CD4-positive, alpha-beta T cell treated with Interleukin-4 for 1 hour (primary cell): ENCODE measurements at places on chromosomes 7 and 10.

DNA sequence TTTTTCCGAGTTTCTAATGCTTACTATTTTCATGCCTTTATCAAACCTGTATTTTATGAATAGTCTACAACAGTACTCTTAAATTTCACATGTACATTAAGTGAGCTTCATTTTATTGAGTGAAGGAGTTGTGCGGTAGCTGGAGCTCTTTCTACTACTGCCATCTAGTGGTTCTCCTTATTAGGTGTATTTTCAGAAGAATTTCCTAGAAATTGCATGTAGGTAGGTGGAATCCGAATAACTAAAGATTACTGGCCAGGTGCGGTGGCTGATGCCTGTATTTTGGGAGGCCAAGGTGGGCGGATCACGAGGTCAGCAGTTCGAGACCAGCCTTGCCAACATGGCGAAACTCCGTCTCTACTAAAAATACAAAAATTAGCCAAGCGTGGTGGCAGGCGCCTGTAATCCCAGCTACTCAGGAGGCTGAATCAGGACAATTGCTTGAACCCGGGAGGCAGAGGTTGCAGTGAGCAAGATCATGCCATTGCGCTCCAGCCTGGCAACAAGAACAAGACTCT lies 38.3 kb downstream of the LRRC72 start:
- DNase-seq, result peak; percentile 65

- DNase-seq, result no peak
Measured at GRCh38 chr10:48610585-48611093, 5.8 kb upstream of the ARHGAP22 start.

GRCh38 chr10:76091926-76092325 lies 660.5 kb downstream of the LRMDA start:
- DNase-seq, result no peak

DNA sequence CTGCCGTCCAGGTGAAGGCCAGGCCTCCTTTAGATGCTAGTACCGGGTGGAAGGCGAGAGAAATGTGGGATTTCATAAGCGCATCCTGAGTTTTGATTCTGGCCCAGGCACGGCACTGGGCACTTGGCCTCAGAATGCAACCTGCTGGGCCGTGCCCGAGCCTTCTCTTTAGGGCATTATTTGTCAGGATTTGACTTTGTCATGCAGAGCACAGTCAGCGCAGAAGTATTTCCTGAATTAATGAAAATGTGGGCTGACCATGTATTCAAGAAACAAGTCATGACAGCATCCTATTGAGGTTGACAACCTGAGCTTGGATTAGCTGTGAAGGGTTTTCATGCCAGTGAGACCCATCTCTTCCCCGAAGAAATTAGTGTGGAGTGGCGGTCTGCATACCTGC lies 34.4 kb downstream of the RCC1L start:
- DNase-seq, result no peak

DNA sequence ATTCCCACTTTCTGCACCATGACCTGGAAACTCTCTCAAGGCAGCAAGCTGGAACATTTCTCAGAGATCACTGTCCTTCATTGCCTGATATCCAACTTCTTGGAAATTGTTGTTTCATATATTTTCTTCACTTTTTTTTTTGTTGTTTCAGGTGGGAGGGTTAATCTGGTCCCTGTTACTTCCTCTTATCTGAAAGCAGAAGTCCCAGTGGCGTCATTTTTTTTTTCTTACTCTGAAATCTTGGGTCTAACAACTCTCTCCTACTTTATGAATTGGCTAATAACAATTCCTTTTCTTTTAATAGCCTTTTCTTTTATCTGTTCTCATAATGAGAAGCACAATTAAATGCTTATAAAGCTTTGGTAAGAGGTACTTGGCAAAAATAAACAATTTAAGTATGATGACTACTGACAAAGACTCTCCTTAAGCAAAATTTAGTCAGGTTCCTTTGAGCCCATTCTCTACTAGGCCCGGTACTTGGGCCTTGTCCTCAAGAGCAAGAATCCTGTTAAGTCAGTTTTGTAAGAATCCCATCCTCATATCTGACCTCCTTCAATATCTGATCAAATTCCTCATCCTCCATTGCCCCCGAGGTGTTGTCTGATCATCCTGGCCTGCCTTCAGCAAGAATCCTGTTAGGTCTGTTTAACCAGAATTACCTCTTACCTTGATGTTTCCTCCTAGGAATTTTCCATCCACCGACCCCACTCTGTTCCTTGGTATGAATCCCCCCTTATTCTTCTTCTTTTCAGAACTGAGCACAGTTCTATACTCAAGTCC lies 11.5 kb upstream of the CC2D2B start:
- DNase-seq, result no peak

GRCh38 chr10:10901906-10902305 lies 115.8 kb upstream of the CELF2 start:
- no peak for DNase-seq

DNA sequence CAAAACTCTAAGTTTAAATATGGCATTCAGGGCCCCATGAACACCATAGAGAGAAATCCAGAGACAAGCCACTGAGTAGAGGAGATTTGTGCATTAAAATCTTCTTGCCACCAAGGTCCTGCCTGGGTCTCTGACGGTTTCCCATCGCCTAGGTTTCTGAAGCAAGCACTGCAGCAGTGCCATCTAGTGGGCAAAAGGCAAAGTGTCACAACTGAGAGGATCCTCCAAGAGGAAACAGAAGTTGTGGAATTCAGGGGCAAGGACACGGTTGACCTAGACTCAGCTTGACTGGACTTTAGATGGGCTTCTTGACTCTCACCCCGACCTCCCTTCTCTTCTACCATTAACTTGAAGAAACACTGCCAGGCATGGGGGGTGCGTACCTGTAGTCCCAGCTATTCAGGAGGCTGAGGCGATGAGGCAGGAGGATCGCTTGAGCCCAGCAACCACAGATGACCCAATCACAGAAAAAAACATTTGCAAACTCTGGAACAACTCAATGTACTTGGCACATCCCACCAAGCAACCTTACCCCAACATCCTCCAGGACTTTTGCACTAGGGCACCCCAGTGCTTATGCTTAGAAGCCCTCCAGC lies 604.1 kb downstream of the GALNT17 start:
- DNase-seq, result peak; percentile 20

GRCh38 chr7:100855515-100855914 lies 3.0 kb downstream of the SLC12A9 start:
- no peak for DNase-seq

GRCh38 chr10:72044417-72045041 lies 43.8 kb downstream of the SPOCK2 start:
- no peak for DNase-seq

- no peak for DNase-seq
Measured at GRCh38 chr7:25405736-25406135, 177.4 kb upstream of the NPVF start.

- DNase-seq, result no peak
Measured at GRCh38 chr10:47381427-47382379, 2.4 kb downstream of the ZNF488 start.

- no peak for DNase-seq
Measured at GRCh38 chr7:31335884-31336201, 4.7 kb downstream of the NEUROD6 start.

DNA sequence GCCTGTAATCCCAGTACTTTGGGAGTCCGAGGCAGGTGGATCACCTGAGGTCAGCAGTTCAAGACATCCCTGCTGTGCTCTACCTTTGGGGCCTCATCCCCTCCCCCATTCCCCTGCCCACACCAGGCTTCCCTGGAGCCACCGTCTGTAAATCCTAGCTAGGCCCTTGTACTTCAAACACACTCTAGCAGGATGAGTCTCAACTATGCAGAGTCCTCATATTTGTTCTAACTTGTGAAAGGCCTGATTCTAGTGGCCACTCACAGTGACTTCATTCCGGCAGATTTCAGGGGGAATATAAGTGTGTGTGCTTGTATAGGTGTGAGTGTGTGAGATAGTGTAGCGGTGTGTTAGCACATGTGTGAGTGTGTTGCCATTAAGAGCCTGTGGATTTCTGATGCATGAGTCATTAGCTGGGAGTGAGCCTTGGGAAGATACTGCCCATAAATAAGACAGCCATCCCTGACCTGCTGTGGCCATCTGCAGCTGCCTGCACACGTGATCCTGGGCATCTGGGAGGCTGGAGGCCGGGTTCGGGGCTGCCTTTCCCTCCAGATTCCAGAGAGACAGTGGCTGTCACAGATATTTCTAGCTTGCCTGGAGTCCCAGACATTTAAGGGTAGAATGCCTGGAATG lies 1.7 kb upstream of the NEURL1 start:
- no peak for DNase-seq

GRCh38 chr7:135775230-135775629 lies 26.6 kb upstream of the FAM180A start:
- DNase-seq, result no peak

- DNase-seq, result no peak
Measured at GRCh38 chr10:124066781-124067714, 26.4 kb downstream of the CHST15 start.

GRCh38 chr7:98826811-98827231 lies 43.0 kb downstream of the TMEM130 start:
- DNase-seq, result no peak

GRCh38 chr7:6161463-6162330 lies 110.7 kb downstream of the CYTH3 start:
- no peak for DNase-seq

- no peak for DNase-seq
Measured at GRCh38 chr7:103632005-103632639, 186.1 kb upstream of the SLC26A5 start.

DNA sequence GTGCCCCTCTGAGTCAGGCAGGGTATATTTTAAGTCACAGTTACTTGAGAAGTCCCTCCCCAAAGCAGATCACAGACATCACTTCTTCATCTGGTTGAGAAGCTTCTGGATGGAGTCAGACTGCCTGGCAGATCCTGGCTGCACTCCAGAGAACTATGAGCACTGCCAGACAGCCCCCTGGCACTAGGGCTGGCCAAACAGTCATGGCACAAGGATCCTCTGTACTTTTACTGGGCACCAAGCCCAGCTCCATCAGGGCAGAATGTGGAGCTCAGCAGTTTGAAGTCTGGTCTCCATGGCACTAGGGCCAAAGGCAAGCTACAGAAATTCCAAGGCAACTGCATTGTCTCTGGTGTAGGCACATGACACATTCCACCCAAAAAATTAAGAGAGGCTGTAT lies 162.1 kb downstream of the NRG3 start:
- no peak for DNase-seq

- DNase-seq, result no peak
Measured at GRCh38 chr7:47401611-47402570, 180.0 kb downstream of the TNS3 start.

DNA sequence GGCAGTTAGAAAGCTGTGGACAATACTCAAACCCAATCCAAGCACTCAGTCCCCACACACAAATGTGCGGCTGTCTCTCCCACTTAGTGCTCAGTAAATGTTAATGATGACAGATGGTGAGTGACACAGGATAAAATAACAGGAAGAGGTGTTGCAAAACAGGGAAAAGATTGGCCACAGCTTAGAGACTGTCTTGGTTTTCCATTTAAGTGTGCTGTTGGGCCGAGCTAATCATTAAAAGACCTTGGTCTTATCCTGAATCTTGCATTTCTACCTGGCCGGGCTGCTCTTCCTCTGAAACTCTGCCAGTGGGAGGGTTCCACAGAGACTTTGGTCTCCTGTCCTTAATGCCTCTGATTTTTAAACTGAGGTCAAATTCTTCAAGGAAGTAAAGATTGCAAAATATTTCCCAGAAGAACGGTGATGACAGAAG lies 113.1 kb upstream of the RNF32 start:
- DNase-seq, result no peak

DNA sequence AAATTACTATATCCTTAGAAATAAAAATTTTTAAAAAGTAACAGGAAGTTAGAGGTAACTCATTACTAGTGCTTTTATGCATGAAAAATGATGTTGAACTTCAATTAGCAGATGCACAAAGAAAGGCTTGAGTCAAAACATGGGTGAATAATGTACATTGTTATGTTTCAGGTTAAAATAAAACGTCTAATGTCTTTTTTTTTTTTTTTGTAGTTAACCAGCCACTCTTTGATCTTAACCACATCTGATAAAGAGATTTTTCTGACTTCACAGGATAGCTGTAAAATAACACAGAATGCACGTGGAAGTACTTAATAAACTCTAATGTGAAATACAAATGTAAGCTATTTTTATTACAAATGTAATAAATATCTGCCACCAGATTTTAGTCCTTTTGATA lies 61.7 kb downstream of the GSAP start:
- no peak for DNase-seq

DNA sequence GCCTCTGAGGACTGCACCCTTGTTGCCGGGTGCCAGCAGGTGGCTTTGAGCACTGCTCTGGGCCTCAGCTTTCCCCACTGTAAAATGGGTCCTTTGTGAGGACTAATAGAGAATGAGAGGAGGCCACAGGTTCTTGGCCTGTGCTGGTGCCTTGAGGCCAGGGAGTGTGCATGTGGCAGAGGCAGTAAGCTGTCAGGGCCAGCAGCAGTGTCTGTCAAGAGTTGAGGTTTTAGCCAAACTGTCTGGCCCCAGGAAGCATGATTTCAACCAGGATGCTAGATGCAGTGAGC lies 13.5 kb downstream of the NACAD start:
- DNase-seq, result no peak

DNA sequence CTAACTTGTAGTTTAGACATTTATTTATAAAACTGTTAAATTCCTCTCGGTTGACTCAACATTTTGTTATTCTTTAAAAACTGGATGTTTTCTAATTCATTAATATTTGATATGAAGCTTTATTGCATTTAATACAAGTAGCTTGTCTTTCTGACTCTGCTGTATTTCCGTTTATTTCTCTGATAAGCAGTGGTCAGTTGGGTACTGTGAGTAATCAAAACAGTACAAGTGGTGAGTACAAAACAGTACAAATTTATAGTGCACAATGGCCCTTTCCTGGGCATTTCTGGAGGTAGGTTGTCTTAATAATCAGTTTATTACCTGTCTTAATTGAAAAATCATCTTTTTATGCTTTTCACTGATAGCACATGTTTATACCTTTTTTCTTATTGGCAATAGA lies 182.7 kb downstream of the CCSER2 start:
- no peak for DNase-seq

- DNase-seq, result no peak
Measured at GRCh38 chr7:46811529-46811928, 770.4 kb downstream of the TNS3 start.

DNA sequence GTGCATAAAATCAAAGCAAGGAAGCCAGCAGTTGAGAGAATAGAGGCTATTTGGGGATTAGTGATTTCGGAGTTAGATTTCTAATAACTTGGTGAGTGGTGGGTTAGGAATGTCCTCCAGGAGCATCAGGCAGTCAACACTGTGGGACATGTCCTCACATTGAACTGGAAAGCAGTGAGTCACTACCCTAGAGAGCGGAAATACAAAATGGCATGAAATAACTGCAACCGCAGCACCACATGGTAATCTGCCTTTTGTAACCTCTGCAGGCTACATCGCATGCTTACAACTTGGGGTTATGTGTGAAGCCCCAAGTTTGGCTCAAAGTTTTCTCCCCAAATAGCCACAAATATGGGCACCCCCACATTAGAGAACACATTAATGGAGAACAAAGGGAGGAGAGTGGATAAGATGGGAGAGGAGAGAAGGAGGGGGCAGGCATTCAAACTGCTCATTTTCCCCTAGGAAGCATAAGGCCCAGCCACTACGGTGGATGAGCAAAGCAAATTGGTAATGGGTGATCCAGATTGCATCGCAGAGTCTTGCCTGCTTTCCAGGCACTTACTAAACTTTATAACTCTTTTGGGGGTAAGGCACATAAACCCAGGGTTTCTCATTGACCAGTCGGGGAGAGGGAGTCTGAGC lies 22.0 kb upstream of the SLF2 start:
- DNase-seq, result no peak

GRCh38 chr10:98953251-98953650 lies 282.4 kb downstream of the HPSE2 start:
- DNase-seq, result no peak
